Naive B cell (primary cell): ENCODE measurements at places on chromosomes 2 and 18. TPM values are rescaled to one million over a fixed set of nuclear protein-coding genes. Genes with fewer than 3 reads are reported as not detected.

Gene DSC3
- not detected for polyA plus RNA-seq

DNA sequence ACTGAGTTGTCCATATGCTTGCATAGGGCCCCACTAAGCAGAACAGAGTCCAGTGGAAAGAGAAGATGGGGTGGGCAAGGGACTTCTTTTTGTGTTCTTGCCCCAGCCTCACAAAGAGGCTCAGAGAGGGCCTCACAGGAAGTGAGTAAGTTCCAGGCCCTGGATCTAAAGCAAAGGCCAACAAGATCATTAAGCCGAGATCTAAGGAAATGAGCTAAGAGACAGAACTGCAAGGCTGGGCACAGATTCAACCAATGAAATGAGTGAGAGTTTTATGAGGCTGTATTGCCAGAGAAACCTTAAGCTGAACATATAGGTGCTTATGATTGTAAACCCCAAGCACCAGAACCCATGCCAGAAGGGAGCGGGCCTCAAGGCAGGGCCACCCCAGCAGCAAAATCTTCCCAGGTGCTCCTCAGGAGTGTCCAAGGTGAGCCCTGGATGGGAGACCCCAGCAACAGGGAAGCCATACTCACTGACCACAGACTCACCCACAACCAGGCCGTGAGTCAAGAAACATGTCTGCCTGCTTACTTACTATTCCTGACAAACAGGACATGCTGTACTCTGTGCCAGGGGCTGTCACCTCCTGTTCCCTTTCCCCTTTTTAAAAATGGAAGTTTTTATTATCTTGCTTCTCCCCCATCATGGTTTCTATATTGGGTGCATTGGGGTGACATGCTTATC is 40.2 kb downstream of the SLC14A1 start:
- no peak for DNase-seq

GRCh38 chr2:50309503-50309902 is 722.4 kb downstream of the NRXN1 start:
- DNase-seq, result no peak

DNA sequence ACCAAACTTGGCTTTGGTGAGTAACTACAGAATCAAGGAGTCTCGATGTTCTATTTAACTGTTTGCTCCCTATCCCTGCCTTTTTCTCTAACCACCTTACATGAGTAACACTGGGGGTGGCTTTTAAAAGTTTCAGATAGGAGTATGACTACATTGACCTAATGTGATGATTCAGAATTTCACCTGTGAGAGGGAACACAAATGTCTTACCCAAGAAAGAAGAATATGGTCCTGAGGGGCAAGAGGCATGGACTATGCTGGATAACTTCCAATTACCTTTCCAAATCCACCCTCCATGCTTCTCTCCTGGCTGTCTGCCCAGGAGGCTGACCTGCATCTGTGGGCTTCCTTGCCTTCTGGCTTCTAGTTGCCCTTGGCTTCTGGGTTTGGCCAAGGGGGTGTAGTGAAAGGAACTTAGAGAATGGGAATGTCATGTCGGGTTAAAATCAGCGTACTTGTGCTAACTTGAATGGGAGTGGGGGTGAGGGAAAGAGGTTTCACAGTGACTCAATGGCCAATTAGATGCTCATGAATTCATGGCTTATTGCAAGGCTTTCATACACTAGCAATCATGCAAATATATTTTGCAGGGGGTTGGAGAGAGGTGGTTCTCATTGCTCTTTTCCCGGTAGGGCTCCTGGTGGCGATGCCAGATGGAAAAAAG is 5.3 kb upstream of the IL36G start:
- DNase-seq, result no peak

- DNase-seq, result no peak
Measured at GRCh38 chr2:157971702-157972101, 95.6 kb upstream of the ACVR1 start.

Gene HNRNPA3
- 67.9 TPM for polyA plus RNA-seq

- no peak for DNase-seq
Measured at GRCh38 chr2:164145093-164145987, 409.5 kb upstream of the FIGN start.

DNA sequence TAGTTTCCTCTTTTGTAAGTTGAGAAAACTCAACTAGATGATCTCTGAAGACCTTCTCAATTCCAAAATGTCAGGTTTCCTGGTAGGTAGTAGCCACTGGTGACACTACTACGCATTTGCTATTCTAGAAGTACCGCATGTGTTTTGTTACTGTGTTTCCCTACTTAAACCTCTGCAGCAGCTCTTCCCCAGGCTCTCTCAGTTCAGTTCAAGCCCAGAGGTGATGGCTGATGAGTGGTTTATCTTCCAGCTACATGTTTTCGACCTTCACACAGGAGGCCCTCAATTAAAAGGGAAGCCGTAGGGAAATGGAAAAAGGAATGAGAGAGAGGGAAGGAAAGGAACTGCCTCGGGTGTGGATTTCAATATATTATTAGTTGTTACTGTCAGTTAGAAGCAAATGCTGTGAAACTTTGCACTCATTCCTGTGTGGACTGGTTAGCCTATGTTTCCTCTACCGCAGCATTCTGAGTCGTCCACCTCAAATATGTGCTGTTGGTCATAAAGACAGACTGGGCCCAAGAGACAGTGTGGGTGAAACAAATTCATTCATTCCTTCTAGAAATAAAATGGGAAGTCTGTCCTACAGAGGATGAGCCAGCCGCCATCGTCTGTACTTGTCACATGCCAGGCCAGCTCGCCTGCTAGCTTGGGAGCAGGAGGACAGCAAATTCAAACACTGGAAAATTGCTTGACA is 455.2 kb upstream of the RAB12 start:
- no peak for DNase-seq

DNA sequence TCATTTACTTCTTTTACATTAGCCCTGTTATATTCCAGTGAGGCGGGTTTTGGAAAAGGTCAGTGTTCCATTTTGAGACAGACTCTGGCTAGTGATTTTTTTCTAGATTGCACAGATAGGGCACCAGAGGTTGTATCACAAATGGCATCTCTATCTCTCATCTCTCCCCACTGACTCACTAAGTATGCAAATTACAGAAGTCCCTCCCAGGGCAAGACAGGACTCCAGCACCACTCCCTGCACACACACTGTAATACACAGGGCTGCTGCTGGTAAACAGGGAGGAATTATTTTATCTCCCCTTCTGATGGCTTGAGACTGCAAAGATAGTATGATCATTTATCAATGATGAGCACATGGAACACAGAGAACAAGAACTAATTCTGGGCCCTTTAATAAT is 46.2 kb downstream of the AKAIN1 start:
- DNase-seq, result no peak

GRCh38 chr2:182372661-182373060 is 54.2 kb downstream of the PDE1A start:
- DNase-seq, result no peak
